Large intestine (tissue), 12 donors: ENCODE measurements at places on chromosomes 6 and 20. TPM values are rescaled to one million over a fixed set of nuclear protein-coding genes. Genes with fewer than 3 reads are reported as not detected.

DNA sequence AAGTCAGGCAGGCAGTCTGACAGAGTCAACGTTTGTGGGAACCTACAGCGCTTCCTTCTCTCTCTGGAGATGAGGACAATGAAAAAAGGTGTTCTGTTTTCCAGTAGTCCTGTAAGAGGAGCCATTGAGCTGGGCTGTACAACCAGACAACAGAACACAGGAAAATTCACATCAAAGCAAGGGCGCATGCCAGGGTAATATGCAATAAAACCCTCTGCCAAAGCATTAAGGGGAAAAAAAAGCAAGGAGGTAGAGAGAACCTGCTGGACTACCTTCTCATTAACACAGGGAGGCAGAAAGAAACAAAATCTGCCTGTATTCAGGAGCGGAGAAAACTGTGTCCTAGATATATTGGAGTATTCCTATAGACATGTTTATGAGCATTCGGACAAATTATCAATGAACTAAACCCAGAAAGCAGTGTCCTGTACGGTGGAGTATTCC is 1.3 kb downstream of the RNF24 start:
- peaks cover 10% of the 10 kb centered on the region for H3K4me1 ChIP-seq
- peak overlapping the region; percentile 81 for H3K4me3 ChIP-seq
- H3K27ac ChIP-seq = peak overlapping the region; percentile 66
- peaks cover 2% of the 10 kb centered on the region for H3K36me3 ChIP-seq
- DNase-seq = peak; percentile 64
- no peaks in the 10 kb centered on the region for H3K27me3 ChIP-seq

The SLC35A1 gene
- polyA plus RNA-seq = 36.4 TPM

- no peak for DNase-seq
- no peaks in the 10 kb centered on the region for H3K36me3 ChIP-seq
- no peaks in the 10 kb centered on the region for H3K4me1 ChIP-seq
- H3K27ac ChIP-seq = no peak overlapping the region
- H3K27me3 ChIP-seq = no peaks in the 10 kb centered on the region
Observed at GRCh38 chr6:90420500-90420899, 123.9 kb upstream of the BACH2 start.

The HSPA12B gene
- 6.3 TPM for polyA plus RNA-seq

DNA sequence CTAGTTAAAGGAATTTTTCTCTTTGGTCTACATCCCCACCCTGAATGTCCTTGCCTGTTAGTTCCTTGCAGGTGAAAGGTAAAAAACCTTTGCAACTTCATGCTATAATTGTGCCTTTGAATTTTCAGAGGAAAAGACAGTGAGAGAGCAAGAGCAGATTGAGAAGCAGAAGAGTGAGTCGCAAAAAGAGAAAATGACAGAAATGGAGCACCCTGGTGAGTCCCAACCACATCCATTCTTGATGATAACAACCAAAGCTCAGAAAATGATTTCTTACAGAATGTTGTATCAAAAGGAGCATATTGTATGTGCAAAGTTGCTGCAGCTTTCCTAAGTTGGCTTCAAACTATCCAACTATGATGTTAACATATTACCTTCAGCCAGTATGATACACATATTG is 165.2 kb upstream of the CENPW start:
- no peak for DNase-seq
- H3K36me3 ChIP-seq = no peaks in the 10 kb centered on the region
- H3K4me3 ChIP-seq = no peak overlapping the region
- no peaks in the 10 kb centered on the region for H3K27me3 ChIP-seq
- H3K27ac ChIP-seq = no peak overlapping the region
- H3K4me1 ChIP-seq = no peaks in the 10 kb centered on the region

DNA sequence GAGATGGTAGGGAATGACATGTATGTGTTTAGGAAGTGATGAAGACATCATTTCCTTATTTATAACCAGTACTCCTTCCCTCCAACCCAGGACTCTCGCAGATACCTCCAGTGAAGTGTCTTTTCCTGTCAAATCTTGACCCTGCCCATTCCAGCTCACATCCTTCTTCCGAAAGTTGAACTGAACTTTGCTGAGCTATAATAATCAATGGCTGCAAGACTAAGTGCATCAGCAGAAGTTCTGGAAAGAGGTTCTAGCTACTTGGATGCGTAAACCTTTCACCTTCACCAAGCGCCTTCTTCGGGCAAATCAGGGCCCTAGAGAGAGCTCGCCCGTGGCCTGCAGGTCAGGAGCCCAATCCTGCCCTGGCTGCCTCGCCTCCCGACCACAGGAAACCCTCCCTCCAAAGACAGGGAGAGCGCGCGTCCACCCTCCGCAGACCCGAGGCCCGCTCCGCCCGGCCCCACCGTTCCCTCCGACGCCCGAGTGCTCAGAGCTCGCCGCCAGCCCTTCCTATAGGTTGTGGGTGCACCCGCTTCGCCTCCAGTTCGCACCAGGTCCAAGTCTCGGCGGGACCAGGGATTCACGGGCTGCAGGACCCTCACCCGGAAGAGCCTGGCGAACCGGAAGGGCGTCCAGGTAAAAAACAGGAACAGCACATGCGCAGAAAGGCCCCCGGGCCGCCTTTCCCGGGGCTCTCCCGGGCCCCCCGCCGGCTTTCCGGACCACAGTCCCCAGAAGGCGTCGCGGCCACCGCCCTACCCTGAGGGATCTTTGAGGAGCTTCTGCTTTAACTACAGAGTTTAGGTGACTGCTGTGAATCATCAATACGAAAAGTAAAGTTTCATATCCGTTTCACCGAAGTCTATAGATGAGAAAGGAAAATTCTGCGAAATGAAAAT is at the start of gene ZNF334:
TSS of gene ZNF334 (minus strand) at position 617 of the 902 bp plus-strand sequence. CDS start 1,457 bp downstream, outside the sequence.
- H3K4me1 ChIP-seq = no peaks in the 10 kb centered on the region
- peak; percentile 89 for DNase-seq
- peak within 1 kb of the TSS; percentile 74 for H3K4me3 ChIP-seq

DNA sequence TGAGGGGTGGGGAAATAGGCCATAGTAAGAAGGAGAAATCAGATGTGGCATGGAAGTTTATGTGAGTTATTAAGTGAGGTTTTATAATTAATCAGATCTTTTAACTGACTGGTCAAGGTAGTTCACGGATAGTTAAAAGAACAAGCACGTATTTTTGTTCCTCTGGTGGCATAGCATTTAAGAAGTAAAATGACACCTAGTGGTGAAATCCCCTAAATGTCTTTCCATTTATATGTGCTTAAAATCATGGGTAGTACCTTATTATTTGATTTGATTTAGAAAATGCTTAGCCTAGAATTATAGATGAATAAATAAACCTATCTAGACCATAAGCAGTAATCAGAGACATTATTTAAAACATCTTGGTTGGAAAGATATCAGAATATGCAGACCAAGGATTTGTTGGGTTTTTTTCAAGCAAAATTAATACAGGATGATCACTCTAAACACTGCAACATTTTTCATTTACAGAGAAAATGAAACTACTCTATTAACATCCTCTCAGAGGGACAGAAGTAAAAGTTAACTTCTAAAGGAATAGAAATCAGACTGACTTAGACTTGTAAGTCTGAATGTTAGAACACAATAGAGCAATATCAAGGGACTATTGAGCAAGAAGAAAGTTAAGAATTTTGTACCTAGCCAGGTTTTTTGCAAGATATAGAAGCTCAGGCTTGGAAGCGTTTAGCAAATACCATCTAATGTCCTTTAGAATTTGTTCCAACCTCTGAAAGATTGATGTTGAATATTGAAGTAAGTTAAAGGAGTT is 81.1 kb downstream of the STXBP5 start:
- H3K4me1 ChIP-seq = peaks cover 5% of the 10 kb centered on the region
- H3K27me3 ChIP-seq = no peaks in the 10 kb centered on the region
- no peak overlapping the region for H3K4me3 ChIP-seq
- no peak for DNase-seq
- peaks cover 9% of the 10 kb centered on the region for H3K36me3 ChIP-seq

DNA sequence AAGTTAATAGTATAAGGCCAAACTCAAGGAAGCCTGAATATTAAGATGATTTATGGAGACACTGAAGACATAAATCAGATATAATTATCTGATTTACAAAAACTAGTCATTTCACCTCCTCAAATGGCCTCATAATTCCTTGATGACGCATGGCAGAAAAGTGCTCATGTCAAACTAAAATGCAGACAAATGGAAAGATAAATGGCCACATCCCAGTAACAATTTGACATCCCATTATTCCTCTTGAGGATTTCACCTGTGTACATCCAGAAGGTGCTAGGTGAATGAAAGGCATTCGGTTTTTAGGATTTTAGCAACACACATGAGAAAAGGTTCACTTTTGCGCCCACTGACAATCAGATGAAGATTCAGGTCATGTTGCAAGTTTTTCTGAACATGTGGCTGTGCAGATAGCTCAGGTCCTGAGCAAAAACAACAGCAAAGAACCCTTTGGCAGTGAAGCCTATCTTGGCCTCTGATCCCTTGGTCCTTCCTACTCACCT is 24.2 kb downstream of the SGK1 start:
- H3K36me3 ChIP-seq = no peaks in the 10 kb centered on the region
- no peaks in the 10 kb centered on the region for H3K27me3 ChIP-seq
- no peak overlapping the region for H3K27ac ChIP-seq
- peaks cover 10% of the 10 kb centered on the region for H3K4me1 ChIP-seq

GRCh38 chr6:134464690-134465411 is 146.9 kb upstream of the SGK1 start:
- no peak overlapping the region for H3K27ac ChIP-seq
- H3K27me3 ChIP-seq = no peaks in the 10 kb centered on the region

The C6orf52 gene
- polyA plus RNA-seq = 12.7 TPM

DNA sequence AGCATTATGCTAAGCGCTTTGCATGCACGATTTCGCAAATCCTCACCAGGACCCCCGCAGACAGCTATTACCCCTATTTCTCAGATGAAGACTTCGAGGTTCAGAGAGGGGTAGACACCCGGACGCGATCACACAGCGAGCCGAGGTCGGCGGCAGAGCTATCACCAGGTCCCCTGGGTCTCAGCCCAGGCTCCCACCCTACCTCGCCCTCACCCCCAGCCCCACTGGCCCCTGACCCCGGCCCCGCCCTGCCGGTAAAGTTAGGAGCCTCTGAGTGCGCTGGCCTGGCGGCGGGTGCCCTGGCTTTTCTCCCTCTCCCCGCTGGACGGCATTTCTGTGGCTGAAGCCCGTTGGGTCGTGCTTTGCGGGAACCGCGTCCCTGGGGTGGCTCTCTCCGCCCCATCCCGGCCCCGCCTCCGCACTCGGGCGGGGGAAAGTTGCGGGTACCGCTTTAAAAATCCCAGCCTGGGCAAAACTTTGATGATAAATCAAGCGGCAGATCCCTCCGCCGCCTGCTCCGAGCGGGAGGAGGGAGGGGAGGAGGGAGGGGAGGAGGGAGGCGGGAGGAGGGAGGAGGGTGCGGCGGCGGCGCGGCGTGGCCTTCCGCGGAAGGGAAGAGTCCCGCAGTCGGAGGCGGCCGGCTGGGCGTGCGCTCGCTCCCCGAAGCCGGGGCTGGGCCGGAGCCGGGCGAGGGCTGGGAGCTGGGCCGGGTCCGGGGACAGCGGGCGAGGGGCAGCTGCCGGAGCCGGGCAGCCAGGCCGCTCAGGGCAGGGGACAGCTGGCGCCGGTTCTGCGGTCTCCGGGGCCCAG is at the start of gene VSTM2L:
TSS of gene VSTM2L (plus strand) at position 624 of the 810 bp plus-strand sequence. CDS start 224 bp downstream, outside the sequence.
- H3K4me1 ChIP-seq = peaks cover 2% of the 10 kb centered on the region
- H3K27ac ChIP-seq = no peak within 1 kb of the TSS
- H3K4me3 ChIP-seq = peak within 1 kb of the TSS; percentile 21
- DNase-seq = no peak

DNA sequence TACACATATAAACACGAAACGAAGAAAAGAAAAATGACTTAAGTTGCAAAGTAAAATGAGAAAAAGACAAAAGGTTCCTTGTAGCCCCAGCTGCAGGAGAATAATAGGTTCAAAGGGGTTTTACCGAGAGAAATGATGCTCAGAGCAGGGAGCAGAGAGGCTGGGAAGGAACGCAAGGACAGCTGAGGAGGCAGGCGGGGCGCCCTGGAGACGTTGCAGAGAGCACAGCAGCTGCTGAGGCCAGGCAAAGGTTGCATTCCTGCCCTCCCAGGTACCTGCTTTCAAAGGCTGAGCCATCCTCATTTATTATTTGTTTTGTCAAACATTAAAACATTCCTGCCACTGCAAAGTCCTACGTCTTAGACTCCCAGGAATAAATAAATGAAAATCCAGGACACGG is 16.2 kb upstream of the VAPB start:
- no peak overlapping the region for H3K4me3 ChIP-seq
- peaks cover 8% of the 10 kb centered on the region for H3K4me1 ChIP-seq
- H3K27me3 ChIP-seq = no peaks in the 10 kb centered on the region
- peak; percentile 50 for DNase-seq
- no peaks in the 10 kb centered on the region for H3K36me3 ChIP-seq

The EMILIN3 gene
- polyA plus RNA-seq = 4.0 TPM

- no peak overlapping the region for H3K4me3 ChIP-seq
- no peaks in the 10 kb centered on the region for H3K36me3 ChIP-seq
- H3K27ac ChIP-seq = no peak overlapping the region
- DNase-seq = no peak
- no peaks in the 10 kb centered on the region for H3K27me3 ChIP-seq
Observed at GRCh38 chr20:57619051-57619831, 985 bp downstream of the ZBP1 start.

The GPR6 gene
- polyA plus RNA-seq = not detected

The SAPCD1 gene
- 15.0 TPM for polyA plus RNA-seq

DNA sequence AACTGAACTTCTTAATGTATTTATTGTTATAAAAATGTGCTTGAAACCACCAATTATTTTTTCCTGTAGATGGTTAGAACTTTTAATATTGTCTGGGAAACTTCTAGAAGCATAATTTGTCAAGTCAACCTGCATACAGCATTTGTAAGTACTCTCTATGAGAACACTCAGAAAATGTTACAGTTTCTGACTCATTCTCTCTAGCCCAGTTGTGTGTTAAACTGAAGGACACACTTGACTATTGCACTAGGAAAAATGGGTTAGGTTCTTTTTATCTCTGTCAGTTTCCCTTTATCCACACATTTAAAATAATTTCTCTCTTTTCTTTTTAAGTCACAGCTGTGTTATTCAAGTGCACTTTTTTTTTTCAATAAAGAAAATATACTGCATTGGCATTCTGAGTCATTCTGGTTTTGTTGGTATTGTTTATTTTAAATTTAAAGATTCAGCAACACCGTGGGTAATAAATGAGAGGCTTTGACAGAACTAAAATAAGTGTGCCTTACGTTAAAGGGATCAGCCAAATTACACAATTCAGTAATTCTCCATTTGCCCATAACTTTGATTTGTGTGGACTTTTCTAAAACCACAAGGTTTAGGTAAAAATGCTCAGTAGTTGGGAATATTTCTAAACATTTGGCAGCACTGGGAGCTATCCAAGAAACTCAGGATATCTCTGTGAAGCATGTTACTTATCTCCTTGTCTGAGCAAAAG is 50.7 kb downstream of the OPN5 start:
- DNase-seq = no peak
- H3K4me1 ChIP-seq = no peaks in the 10 kb centered on the region
- no peaks in the 10 kb centered on the region for H3K36me3 ChIP-seq
- H3K27ac ChIP-seq = no peak overlapping the region
- H3K4me3 ChIP-seq = no peak overlapping the region

DNA sequence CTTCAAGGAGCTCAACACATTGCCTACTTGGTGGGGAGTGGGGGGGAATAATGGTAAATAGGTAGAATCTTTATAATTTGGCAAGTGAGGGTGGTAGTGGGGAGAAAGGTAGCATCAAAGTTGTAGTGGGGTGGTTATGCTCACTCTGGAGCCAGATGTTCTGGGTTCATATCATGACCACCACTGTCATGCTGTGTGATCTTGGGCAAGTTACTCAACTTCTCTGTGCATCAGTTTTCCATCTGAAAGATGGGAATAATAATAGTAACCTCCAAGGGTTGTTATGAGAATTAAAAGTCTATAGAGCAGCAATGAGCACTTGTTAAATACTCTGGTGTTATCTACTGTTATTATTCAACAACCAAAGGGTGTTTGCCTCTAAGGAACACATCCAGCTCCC is 22.0 kb upstream of the PREX1 start:
- no peaks in the 10 kb centered on the region for H3K4me1 ChIP-seq
- no peak overlapping the region for H3K27ac ChIP-seq
- DNase-seq = no peak
- H3K36me3 ChIP-seq = no peaks in the 10 kb centered on the region

The PKIG gene
- polyA plus RNA-seq = 46.5 TPM
